ENCODE measurements at places on chromosomes 4 and X.

DNA sequence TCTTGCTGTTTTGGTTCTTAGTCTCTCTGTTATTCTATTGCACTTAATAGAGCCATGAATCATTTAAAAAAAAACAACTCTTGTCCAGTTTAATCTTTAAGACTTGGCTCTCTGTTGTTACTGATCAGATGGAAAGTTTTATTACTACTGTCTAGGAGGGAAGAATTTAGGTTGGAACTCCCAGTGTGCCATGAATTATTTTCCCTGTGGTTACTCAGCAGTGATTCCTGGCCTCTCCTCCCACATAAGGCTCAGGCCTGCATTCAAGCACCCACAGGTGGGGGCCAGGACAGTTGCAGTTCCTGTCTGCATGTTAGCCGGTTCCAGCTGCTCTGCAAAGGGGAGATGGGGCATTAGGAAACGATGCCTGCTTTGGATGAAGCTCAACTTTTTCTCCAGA lies 29.8 kb upstream of the ESX1 start:
- DNase-seq, result no peak

DNA sequence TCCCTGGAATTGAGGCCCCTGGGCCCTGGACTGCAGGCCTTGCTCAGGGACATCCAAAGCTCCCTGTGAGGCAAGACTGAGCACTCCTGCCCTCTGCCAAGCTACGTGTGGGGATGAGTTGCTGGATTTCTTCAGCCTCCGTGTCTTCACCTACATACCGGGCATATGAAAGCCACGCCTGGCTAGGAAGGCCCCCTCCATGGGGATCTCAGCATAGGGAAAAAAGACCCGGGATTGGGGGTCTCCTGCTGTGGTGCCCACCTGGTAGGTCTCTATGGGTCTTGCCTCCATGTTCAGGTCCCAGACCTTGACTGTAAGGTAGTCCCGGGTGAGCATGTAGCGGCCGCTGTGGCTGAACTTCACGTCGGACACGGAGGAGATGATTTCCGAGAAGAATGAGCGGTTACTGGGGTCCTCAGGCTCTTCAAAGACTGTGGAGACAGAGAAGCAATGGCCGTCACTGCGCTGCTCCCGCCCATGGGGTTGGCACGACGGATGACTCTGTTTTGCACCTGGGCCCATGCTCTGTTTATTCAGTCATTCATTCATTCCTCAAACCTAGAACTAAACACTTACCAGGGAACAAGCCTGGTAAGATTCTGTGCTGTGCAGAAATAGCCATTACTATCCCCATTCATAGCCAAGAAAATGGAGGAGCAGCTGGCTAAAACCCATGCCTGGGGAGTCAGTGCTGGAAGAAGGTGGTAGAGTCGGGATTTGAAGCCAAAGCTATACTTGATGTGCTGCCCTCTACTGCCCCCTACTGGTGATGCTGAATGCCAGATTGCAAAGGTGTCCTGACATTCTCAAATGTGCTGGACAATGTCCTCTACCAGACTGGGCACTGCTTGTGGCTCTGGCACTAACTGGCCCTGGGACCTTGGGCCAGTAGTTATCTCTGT lies 63.9 kb downstream of the WFS1 start:
- DNase-seq, result no peak

DNA sequence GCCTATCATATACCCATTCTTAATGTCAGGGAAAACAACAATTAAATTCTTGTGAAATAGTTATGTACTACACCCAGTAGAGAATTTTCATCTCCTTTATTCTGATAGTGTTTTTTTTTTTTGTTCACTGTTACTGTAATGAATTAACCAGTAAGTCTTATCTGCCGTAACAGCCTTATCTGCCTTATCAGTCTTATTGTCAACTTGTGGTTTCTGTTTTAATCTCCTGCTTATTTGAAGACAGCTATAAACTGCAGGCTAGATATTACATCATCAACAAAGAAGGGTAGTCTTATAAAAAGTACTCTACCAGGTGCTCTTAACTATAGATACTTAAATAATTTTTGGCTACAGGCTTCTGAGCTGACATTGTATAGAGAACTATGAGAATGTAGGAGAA lies 79.5 kb downstream of the MAGEB5 start:
- no peak for DNase-seq

GRCh38 chr4:112517911-112518310 lies 1.9 kb upstream of the NEUROG2 start:
- DNase-seq, result no peak

- no peak for DNase-seq
Observed at GRCh38 chr4:73911746-73912145, 42.6 kb downstream of the CXCL1 start.

DNA sequence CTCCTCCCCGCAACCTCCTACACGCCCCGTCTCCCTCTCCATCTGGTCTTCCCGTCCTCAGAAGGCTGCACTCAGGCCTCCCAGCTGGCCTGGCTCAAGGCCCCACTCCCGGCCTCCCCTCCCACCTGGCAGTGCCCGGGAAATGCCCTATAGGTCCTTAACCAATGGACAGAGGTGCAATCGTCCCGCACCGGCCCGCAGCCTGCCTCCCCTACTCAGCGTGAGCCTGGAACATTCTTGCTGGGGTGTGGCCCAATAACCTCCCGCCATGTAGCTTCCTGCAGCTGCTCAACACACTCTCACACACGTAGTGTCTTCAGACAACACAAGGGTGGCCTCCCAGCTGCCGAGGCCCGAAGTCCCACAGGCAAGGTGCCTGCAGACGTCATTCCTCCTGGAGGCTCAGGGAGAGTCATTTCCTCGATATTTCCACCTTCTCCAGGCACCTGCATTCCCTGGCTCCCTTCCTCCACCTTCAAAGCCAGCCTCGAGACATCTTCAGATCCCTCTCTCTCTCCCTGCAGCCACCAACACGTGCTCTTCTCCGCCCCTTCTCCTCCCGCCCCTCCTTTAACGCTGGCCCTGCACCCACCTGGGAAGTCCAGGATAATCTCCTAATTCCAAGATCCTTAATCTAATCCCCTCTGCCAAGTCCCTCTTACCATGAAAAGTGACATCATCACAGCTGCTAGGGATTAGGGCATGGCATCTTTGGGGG lies 56.2 kb downstream of the ADRA2C start:
- no peak for DNase-seq

DNA sequence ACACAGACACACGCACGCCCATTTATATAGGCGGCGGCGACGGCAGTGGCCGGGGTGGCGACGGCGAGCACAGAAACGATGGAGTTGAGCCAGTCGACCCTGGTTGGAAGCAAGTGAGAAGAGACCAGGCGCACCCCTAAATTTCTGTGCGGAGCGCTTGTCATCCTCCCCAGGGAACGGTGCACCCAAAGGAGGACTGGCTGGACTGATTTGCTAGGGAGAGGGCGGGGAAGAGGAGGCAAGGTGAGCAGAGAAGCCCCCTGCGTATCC lies 302 bp downstream of the NHS start:
- no peak for DNase-seq

GRCh38 chrX:67558267-67558666 lies 14.4 kb downstream of the AR start:
- DNase-seq, result no peak

Measured in DMS 273 treated with DMSO at 0.1 percent for 48 hours (cell line).